Stimulated activated CD4-positive, alpha-beta T cell treated with anti-CD3 and anti-CD28 coated beads, Interleukin-2, amount 100 ng/mL, for 4 hours (primary cell): ENCODE measurements at places on chromosomes 16 and 17.
A peak's percentile ranks its signal among the peaks of the same experiment; 100 is the strongest.

DNA sequence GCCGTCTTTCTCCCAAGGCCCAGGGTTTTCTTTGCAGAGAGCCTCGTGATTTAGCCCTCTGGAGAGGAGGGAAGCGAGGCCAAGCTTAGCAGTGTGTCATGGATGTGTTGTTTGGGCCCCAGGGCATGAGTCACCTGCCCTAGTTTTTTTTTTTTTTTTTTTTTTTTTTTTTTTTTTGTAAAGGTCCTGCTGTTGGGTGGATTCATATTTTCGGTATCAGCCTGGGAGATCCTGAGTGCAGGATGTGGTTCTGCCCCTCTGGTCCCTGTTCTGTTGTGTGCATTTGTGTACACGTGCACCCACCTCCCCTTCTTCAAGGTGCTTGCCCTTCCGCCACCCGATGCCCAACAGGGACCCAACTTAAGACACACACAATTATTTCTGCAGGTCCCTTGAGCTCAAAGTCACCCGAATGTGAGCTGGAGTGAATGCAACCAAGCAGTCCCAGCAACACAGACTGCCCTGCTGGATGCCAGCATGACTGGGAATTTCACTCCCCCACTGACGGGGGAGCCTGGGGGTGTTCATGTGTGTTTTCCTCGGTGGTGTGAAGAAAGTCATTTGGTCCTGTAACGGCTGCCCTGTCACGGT, 265.8 kb upstream of the TNRC6C start:
- DNase-seq, result no peak

DNA sequence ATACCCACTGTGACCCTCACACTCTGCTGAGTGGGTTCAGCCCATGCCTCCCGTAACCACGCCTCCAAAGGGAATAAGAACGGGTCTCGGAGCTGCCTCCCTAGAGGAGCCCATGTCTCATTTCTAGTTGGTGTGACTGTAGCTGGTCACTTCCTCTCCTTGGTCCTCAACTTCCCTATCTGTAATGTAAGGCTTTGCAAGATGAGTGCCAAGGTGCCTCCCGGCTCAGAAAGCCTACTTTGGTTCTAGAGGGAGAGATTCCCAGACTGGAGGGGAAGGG, 20.8 kb downstream of the C16orf74 start:
- DNase-seq, result no peak

GRCh38 chr16:80836846-80837245, 32.4 kb upstream of the CDYL2 start:
- no peak for DNase-seq

- no peak for DNase-seq
Measured at GRCh38 chr17:56291226-56291805, 138.0 kb downstream of the ANKFN1 start.

DNA sequence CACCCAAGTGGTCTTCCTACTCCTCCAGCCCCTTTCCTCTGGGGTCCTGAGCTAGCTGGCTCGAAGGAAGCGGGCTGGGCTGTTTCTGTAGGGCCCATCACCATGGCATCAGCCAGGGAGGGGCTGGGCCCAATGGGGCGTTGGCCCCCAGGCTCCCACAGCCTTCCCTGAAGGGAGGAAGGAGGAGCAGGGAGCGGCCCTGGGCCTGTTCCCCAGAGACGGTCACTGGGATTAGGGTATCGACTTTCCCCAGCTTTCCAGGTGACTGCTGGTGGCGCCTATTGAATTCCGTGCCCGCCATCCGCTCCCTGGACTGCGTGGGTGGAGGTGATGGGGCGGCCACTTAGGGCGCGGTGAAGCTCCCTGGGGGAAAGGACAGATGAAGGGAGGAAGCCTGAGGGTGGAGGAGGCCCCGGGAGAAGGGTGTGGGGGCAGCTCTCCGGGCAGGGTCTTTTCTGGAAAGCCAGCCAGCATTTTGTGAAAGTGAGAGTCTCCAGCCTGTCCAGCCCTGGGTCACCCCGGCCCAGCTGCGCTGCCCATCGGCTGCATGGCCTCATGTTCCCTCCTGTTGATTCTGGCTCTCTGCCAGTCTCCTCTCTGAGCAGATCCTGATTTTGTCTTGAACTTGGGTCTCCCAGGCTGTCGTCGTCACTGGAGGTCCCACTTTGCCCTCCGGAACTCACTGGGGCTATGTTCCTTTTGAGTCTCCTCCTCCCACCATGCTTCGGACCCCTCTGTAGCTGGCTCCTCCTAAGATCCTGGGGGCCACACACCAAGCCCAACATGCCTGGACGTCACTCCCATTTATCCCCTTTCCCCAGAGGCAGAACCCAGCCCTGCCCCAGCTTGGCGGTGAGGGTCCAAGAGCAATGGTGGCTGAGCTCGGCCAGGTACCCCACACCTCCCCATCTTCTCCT, 9.8 kb downstream of the NHERF1 start:
- DNase-seq, result no peak

DNA sequence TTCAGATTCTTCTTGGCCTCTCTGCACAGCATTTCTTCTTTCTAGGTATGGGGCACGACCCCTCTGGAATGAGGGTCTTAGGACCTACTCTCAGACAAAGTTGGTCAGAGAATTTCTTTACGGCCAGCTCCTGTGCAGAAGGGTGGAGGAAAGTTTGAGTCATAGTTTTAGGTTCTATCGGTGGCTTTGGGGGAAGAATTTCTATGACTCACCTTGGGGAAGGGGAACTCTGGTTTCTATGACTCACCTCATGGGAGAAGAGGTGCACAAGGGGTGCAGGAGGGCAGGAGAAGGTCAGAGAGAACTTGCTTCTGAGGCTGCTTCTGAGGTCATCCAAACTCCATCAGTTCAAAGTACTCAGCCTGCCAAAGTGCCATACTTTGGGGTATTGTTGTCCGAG, 2.5 kb upstream of the ABCC12 start:
- DNase-seq, result peak; percentile 29

DNA sequence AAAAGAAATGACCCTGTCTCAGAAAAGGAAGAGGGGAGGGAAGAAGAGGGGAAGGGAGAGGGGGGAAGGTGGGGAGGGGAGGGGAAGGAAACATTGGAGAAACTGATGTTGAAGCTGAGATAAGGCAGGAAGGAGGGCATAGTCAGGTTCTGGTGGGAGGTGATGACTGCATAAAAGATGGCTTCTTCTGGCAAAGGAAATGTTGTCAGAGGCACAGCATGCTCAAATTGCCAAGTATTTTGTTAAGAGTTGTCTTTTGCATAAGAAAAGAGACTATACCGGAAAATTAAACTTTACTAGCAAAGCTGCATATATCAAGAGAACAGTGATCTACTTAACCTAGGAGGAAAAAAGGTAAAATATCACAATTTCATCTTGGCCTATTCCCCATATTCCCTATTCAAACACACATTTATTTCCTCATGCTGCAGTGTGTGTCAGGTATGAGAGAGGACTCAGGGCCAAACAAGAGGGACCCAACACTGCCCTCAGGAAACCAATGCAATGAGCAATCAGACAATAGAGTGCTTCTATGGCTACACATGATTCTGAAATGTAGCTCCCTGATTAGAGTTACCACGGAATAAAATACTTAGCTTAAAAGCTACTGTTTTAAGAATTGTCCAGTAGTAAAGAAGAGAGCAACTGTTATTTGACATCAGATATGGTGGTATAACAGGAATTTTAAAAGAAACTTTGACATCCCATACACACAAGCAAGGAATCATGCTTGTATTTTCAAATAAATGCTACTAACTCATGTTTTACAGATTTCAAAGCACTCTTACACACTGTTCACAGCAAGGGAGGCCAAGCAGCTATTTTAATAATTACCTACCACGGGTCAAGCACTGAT, 80.9 kb downstream of the PARN start:
- no peak for DNase-seq

- no peak for DNase-seq
Measured at GRCh38 chr16:16938009-16938408, 532.8 kb downstream of the XYLT1 start.

DNA sequence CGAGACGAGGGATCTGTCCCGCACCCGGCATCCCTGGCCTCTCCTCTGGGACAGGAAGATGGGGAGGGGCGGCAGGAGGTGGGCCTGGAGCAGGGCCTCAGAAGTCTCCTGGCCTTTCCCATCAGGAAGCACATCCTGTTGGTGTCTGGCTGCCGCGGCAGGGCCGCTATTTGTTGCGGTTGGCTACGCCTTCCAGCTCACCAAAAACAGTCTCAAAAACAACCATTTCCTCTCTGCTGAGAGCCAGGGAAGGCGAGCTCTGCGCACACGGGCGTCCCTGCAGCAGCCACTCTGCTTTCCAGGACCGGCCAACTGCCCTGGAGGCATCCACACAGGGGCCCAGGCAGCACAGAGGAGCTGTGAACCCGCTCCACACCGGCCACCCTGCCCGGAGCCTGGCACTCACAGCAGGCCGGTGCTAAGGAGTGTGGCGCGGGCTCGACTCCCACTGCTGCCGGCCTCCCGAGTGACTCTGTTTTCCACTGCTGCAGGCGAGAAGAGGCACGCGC, at the start of gene TMEM204:
Gene TMEM204 (plus strand): TSS at position 224 of the 509 bp plus-strand sequence. CDS start 610 bp downstream, outside the sequence.
- DNase-seq, result no peak

DNA sequence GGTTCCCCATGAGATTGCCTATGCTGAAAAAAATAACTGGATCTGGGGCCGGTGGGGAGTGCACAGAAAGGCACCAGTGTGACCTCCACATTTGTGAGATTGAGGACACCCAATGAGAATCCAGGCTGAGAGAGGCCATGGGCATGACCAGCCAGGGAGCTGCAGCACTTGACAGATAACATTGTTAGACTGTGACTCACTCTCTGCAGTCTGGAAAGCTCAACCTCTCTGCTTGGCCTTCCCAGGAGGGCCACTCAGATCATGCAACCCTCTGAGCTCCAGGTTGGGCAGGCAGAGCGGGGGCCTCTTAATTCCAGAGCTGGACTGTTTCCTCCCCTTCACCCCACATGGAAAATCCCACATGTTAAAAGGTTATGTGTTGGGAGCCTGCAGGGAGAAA, 30.1 kb downstream of the FZD2 start:
- DNase-seq, result no peak

DNA sequence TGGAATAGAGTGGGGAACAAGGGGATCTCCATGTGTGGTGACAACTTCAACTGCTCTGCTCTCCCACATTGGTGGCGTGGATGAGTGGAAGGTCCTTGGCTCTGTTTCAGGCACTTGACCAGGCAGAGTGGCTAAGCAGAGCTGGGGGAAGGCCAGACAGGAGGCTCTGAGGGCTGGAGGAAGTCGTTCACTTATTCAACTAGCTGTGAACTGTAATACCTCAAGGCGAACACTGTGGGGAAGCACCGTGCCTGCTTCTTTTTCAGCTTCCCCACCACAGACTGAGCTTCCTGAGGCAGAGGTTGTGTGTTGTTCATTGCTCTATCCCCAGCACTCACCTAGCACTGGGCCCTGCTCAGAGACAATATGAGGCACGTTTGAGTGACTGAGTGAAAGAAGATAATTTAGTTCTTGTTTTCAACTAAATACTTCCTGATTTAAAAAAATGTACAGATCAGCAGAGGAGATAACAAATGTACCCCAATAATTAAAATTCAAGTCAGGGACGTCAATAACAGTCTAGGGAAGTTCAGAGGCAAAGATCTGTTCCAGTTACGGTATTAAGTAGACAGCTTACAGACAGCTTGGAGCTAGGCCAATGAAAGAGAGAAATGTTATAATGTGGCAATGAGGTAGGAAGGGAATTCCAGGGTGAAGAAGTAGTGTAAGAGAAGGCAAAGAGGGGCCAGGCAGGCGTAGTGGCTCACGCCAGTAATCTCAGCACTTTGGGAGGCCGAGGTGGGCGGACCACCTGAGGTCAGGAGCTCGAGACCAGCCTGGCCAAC, 34.7 kb downstream of the MYO18A start:
- peak; percentile 62 for DNase-seq

GRCh38 chr16:85839681-85840240, 40.3 kb downstream of the COX4I1 start:
- DNase-seq, result no peak

GRCh38 chr17:82213251-82214011, 789 bp upstream of the CCDC57 start:
- DNase-seq, result peak; percentile 85

GRCh38 chr16:24511174-24511573, 28.2 kb upstream of the RBBP6 start:
- DNase-seq, result no peak

GRCh38 chr17:71482625-71483024, 638.2 kb upstream of the SOX9 start:
- no peak for DNase-seq

- no peak for DNase-seq
Measured at GRCh38 chr16:12235110-12235509, 258.6 kb downstream of the SNX29 start.

DNA sequence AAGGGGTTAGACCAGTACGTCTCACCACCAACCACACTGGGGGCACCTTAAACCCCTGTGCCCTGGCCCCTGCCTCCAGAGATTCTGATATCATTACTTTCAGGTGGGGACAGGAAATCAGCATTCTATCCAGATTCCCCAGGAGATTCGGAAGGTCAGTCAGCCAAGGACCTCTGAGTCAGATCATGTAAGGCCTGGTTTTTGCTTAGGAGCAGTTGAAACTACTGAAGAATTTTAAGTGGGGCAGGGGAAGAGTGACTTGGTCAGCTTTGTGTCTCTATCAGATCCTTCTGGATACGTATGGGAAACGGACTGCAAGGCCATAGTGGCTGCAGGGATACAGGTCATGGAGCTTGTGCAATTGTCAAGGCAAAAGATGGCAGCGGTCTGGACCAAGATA, 9.0 kb downstream of the EMP2 start:
- DNase-seq, result no peak

- DNase-seq, result no peak
Measured at GRCh38 chr17:19676896-19677295, 28.3 kb downstream of the ALDH3A2 start.

GRCh38 chr16:53704445-53704813, 473 bp downstream of the FTO start:
- DNase-seq, result no peak

DNA sequence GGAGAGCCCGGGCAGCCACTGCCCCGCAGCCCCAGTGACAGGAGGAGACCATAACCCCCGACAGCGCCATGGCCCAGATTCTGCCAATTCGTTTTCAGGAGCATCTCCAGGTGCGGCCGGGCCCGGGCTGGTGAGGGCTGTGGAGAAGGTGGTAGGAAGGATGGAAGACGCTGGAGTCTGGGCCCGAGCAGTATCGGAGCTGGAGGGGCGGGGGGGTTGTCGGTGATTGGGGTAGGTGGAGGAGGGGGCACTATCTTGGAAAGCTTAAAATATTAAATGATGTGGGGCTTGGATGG, 317 bp downstream of the CLTC start:
- no peak for DNase-seq
